Cardiac fibroblast (primary cell): ENCODE measurements at places on chromosomes 7 and 10.

GRCh38 chr7:114988026-114988425, 66.1 kb downstream of the MDFIC start:
- peak; percentile 20 for DNase-seq

DNA sequence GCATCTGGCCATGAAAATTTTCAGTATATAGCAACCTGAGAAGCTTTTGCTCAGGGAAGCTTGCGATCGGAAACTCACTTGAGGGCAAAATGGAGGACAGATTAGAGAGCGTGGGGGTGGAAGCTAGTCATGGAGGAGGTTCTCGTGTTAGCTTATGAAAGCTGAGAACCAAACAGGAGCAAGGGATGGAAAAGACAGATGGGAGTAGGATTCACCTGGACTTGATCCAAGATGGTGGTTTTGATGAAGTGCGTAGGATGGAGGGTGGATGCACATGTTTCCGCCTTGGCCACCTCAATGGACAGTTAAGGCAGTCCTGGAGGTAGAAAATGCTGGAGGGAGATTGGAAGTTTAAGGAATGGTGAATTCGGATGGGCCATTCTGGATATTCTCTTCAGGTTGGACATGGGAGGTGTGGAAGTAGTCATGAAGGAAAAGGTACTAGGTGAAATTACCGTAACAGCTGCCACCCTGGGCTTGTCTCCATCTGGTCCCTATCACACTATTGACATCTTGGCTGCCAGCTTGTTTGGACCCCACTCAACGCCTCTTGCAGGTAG, 6.3 kb upstream of the C10orf95 start:
- DNase-seq = no peak

GRCh38 chr10:9294132-9294663, 1239.7 kb downstream of the GATA3 start:
- DNase-seq = no peak

- DNase-seq = no peak
These were observed 105.4 kb downstream of the GRM3 start for GRCh38 chr7:86748843-86749719.

- no peak for DNase-seq
These were observed 82.4 kb downstream of the NKX6-2 start for GRCh38 chr10:132703419-132704007.

GRCh38 chr10:103983367-103983911, 16.5 kb downstream of the SLK start:
- peak; percentile 22 for DNase-seq

DNA sequence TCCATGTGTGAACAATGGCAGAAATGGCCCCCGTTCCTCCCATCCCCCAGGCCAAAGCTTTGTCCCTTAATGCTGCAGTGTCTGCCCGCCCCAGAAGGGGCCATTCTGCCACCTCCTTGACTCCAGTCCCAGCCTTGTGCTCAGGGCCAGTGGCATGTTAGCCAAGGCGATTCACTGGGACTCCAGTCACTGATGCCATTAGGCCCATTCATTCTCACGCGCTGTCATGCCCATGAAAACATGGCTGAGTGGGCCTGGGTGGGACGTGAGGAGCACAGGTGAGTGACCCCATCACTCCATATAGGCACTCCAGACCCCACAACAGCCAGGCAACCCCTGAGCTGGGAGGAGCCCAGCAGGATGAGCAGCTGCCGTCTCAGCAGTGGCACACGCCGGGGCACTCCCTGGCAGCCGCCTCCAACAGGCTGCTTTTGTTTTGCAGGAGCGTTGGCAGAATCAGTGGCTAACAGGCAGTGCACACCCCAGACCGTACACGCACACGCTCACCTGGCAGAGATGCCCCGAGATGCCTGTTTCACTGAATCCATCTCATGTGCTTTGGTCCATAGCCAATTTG, 79.5 kb downstream of the TCERG1L start:
- DNase-seq = no peak

- no peak for DNase-seq
These were observed 110.8 kb downstream of the HIBADH start for GRCh38 chr7:27551803-27552400.

DNA sequence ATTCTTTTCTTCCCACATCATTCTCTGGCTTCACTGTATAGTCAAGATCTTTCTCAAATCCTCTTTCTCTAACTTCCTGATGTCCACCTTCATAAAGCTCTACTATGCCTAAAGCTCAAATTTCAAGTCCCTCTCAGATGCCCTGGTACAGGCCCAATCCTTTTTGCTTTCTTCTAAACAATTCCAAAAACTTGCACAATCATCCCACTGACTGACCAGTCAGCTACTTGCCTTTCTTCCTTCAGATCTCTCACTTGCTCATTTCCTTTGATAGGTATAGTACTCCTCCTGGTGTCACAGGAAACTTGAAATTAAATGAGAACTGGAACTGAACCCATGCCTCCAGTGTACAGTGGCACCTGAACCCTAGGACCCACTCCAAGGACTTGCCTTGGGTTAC, 18.2 kb downstream of the SEC31B start:
- peak; percentile 6 for DNase-seq

DNA sequence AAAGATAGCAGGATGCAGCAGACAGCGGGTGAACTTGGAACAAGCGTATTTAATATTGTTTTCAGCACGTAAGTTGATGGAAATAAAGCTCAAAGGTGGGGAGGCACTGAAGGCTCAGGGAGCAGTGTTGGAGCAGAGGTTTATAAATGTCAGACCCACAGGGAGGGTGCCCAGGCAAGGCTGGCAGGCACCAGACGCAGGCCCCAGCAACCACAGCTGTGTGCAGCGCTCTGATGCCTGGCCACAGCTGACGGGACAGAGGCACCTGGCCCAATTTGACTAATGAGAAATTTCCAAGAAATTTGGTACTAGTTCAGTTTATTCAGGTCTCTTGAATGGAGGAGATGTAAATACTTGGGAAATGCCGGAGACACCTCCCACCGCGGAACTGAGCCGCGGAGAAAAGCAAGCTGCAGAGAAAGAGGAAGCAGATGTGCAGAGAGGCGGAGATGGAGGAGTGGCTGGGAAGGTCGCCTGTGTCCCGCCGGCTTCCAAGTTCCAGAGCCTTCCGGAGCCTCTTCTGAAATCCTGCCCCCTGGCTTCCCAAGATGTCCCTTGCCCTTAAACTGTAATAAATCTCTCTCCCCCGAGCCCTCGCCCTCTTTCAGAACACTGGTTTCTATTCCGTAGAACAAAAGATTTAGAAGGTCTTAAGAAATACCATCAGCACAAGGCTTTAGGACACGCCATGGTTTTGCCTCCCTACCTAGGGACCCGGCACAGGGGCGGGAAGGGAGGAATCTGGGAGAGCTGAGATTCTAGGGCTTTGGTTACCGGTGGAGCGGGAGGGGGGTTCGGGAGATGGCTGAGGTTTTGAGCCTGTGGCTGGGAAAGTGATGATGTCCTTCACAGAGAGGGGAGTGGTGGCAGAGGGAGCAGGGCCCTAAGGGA, 38.4 kb upstream of the PLXNA4 start:
- peak; percentile 43 for DNase-seq

GRCh38 chr7:47741984-47742383, 160.1 kb upstream of the TNS3 start:
- no peak for DNase-seq

GRCh38 chr10:84924131-84924530, 595.7 kb downstream of the CCSER2 start:
- no peak for DNase-seq

- DNase-seq = no peak
These were observed 12.5 kb downstream of the RNF32 start for GRCh38 chr7:156652886-156653568.

- no peak for DNase-seq
These were observed 76.6 kb downstream of the GRM3 start for GRCh38 chr7:86720306-86720705.

GRCh38 chr10:71127104-71127503, 85.3 kb upstream of the UNC5B start:
- DNase-seq = no peak

- DNase-seq = no peak
These were observed 9.3 kb downstream of the ADAP1 start for GRCh38 chr7:945147-945555.

DNA sequence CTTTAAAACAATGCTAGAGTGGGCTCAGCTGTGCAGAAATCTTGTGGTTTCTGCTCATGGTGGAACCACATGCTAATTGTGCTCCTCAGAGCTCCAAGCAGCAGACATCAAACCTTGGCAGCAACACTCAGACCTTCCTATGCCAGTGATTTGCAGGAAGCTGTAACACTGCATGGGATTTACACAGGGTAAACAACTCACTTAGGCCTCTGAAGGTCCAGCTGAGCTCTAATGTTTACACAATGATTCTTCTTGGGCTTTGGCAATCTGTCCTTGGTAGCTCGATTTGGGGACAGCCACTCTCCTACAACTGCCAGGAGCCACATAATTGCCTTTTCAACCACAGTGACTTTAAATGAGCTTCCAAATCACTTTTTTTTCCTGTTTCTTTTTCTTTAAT, 97.7 kb upstream of the PDLIM1 start:
- no peak for DNase-seq

DNA sequence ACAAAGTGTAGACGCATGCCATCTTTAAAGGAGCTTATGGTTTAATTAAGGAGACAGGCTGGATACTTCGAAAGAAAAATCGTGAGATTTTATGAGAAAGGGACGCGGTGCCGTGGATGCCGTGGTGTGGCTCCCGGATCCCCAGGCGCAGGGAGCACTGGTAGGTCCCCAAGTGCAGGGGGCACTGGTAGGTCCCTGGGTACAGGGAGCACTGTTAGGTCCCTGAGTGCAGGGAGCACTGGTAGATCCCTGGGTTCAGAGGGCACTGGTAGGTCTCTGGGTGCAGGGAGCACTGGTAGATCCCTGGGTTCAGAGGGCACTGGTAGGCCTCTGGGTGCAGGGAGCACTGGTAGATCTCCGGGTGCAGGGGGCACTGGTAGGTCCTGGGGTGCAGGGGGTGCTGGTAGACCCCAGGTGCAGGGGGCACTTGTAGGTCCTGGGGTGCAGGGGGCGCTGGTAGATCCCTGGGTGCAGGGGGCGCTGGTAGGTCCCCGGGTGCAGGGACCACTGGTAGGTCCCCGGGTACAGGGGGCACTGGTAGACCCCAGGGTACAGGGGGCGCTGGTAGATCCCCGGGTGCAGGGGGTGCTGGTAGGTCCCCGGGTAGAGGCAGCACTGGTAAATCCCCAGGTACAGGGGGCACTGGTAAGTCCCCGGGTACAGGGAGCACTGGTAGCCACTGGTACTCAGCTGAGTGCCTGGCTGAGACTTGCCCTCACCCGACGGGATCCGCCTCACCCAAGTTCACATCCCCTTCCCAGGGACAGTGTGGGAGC, 14.1 kb downstream of the PRKAG2 start:
- DNase-seq = no peak

- peak; percentile 35 for DNase-seq
These were observed 79.8 kb downstream of the RALA start for GRCh38 chr7:39703144-39703543.

GRCh38 chr7:27942711-27943110, 202.7 kb downstream of the TAX1BP1 start:
- no peak for DNase-seq

DNA sequence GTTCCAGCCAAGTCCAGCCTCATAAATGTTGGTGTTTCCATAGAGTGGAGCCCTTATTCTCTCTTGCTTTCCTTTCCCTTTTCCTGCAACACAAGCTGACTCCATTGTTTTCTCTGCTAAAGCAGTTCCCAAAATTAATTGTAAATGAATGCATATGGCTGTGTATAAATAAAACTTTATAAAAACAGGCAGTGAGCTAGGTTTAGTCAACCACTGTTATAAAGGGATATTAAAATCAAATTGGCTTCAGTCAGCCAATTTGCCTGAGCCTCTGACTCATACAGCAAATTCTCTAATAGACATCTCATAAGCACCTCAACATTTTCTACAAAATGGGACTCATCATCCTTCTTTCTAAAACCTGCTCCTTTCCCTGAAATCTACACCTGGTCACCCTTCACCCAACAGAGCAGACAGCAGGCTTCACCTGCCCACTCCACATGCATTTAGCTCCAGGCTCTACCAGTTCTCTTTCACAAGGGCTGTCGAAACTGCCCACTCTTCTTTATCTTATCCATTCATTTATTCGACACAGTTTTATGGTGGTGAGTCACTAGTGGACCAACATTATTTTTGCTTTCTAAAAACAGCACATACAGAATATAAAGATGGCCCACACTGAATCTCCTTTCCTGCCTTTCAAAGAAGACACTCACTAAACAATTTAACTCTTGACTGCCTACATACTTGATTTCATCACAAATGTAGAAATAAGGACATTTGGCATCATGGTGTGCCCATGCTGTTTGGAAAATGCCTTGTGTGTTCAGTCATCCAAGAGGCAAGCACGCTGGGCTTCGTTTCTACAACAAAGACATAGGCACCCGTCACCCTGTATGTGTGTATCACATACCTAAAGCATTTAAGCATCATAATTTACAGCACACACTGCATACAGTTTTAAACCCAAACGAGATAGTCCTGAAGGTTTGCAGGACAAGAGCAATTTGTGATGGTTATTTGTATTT, 74.6 kb upstream of the C7orf33 start:
- DNase-seq = no peak

- no peak for DNase-seq
These were observed 221.3 kb downstream of the MAD1L1 start for GRCh38 chr7:2011266-2012043.

DNA sequence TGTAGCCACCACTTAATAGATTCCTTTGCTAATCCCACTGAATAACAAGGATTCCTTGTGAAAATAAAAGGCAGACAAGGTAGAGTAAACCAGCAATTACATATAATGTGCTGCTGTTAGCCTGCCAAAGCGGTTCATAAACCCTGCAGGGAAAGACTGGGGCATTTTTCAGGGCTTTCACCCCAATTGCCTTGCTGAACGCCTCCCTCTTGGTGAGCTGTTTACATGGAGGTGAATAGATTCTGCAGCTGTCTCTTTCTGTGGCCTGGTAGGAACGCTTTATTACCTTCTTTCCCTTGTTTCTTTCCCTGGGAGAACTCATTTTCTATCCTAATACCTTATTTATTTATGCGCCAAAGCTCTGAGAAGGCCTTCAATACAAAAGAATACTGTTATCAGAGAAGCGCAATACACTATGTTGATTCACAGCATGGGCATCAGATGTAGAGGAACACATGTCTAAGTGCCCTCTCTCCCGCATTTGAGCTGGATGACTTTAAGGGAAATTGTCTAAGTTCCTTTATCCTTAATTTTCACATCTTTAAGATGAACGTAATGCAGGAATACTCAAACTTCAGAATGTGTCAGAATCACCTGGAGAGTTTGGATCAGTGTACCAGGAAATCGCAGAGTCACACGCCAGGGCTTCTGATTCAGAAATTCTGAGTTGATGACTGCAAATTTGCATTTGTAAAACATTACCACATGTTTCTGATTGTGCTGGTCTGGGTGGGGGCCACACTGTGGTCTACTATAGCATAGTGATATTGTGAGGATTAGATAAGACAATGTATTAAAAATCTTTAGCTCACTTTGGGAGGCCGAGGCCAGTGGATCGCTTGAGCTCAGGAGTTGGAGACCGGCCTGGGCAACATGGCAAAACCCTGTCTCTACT, 1203.8 kb downstream of the SORCS3 start:
- DNase-seq = no peak
